Activated CD4-positive, alpha-beta T cell treated with anti-CD3 and anti-CD28 coated beads, Interleukin-2, amount 10 ng/mL, durations not matched to agents 7 days and 5 days (primary cell): ENCODE measurements at places on chromosomes 1 and 21.

- no peak for DNase-seq
Observed at GRCh38 chr21:15976807-15977206, 247.0 kb downstream of the USP25 start.

GRCh38 chr1:33094971-33095604, 14.1 kb downstream of the AZIN2 start:
- no peak for DNase-seq

GRCh38 chr1:152855661-152856060, 4.1 kb upstream of the LCE7A start:
- DNase-seq, result no peak

GRCh38 chr1:81511281-81511680, 289.5 kb upstream of the ADGRL2 start:
- DNase-seq, result no peak

- peak; percentile 73 for DNase-seq
Observed at GRCh38 chr1:119870917-119871596, 25.3 kb downstream of the ADAM30 start.

DNA sequence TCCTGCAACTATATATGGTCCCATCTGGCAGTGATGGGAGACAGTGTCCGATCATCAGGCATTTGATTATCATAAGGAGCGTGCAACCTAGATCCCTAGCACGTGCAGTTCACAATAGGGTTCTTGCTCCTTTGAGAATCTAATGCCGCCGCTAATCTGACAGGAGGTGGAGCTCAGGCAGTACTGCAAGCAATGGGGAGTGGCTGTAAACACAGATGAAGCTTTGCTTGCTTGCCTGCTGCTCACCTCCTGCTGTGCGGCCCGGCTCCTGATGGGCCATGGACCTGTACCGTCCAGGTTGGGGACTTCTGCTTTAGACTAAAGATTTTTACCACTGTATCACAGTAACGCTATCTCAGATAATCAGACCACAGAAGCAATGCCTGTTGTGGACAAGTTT, 63.8 kb downstream of the TGFB2 start:
- no peak for DNase-seq

DNA sequence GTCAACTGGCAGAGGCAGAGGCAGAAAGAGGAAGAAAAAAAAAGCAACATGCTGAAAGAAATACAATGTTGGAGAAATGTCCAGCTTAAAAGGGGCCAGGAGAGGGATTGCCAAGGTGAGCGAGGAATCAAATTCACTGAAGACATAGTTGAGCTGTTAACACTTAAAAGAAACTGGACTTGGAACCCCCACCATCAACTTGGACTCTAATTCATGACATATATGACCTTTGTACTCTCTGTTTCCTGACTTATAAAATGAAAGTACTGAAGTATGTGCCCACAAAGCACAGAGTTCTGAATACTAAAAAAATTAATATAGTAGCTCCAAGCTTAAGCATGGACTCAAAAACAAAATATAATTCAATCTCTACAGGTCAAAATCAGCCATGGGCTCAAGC, 16.1 kb downstream of the PRR9 start:
- DNase-seq, result no peak

GRCh38 chr1:202959276-202959620, 1.1 kb upstream of the ADIPOR1 start:
- no peak for DNase-seq

- no peak for DNase-seq
Observed at GRCh38 chr1:223209992-223210787, 67.1 kb upstream of the TLR5 start.
